ENCODE measurements at places on chromosomes 16 and 17.

- DNase-seq, result no peak
These were observed 21.2 kb downstream of the EFCAB5 start for GRCh38 chr17:29962656-29963055.

- no peak for DNase-seq
These were observed 100.8 kb downstream of the ADCY9 start for GRCh38 chr16:4015275-4016004.

DNA sequence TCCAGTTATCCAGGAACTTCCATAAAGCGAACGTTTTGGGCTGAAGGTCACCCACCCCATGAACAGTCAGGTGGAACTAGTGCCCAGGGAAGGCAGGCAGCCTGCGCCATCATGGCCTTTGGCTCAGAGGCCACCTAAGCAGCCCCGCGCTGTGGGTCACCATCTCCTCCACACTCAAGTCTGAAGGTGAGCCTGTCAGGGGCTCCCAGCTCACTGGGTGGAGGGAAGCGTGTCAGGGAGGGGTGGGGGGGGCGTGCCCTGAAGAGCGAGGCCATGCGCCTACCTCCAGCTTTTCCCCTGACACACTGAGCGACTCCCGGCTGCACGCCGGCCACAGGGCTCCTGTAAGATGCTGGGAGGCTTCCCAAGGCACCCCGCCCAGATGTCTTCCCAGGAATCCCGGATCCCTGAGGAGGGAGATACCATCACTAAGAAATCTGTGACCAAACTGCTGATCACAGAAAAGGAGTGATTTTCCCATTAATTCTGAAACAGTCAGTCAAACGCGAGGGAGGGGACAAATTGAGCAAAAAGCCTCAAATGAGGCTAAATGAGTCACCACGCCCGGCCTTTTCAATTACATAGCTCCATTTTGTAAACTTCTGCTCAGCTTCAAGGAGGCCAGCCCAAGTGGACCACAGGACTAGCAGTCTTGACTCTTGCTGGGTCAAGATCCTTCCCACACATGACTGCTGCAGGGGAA, 26.5 kb upstream of the SLC25A19 start:
- no peak for DNase-seq

DNA sequence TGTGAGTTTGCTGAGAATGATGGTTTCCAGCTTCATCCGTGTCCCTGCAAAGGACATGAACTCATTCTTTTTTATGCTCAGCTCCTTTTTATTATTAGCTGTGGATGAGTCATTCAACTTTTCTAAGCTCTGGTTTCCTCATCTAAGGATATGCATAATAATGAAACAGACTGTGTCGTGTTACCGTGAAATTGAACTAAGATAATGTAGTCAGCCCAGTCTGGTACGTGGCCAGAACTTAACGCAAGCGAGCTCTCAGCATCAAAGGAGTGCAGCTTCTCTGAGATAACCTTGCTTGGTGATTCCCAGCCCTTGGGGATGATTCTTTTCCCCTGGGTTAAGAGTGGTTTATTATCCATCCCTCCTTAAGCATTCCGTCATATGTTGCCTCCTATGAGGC, 454.3 kb upstream of the EEF2KMT start:
- DNase-seq, result peak; percentile 67

DNA sequence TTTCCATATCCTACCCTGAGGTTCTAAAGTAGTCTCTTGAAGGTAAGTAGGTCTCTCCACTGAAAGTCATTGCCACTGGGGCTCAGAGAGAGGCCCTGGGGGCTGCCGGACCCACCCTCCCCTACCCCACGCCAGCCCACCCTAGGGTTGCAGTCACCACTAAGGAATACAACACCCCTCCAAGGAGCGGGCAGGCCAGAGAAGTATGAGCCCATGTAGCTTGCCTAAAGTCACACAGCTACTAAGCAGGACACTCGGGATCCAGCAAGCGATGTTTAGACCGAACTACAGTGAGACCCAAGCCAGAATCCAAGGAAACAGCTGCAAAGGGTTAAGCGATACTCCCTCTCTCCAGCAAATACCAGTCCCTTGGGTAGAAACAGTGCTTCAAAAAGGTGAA, 27.0 kb downstream of the C16orf78 start:
- DNase-seq, result no peak

DNA sequence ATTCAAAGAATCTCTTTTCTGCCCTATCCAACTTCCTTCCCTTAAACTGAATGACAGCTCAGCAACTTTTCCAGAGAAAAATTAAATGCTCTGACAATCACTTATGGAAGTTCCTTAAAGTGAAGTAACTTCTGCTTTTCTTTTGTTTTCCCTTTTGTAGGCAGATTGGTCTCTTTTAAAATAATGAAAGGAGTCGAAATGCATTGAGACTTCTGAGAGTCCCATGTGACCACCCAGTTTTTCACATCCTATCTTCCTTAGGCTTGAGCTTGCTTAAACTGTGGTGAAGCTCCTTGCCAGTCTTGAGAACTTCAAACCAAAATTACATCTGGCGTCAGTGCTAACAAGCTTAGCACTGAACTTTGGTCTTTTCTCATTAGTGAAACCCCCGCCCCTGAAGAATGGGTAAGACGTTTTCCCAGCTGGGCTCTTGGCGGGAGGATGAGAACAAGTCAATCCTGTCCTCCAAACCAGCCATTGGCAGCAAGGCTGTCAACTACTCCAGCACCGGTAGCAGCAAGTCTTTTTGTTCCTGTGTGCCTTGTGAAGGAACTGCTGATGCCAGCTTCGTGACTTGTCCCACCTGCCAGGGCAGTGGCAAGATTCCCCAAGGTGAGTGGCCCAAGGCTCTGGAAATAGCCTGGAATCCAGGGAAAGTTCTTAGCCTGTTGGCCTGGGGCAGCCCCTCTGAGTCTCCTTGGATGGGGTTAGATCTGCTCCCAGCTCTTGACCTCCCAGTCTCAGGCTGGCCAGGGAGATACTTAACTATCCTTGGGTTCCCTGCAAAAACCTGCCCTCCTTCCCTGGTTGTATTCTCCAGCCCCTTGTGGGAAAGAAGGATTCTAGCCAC, 1.2 kb downstream of the TMEM106A start:
- peak; percentile 9 for DNase-seq

DNA sequence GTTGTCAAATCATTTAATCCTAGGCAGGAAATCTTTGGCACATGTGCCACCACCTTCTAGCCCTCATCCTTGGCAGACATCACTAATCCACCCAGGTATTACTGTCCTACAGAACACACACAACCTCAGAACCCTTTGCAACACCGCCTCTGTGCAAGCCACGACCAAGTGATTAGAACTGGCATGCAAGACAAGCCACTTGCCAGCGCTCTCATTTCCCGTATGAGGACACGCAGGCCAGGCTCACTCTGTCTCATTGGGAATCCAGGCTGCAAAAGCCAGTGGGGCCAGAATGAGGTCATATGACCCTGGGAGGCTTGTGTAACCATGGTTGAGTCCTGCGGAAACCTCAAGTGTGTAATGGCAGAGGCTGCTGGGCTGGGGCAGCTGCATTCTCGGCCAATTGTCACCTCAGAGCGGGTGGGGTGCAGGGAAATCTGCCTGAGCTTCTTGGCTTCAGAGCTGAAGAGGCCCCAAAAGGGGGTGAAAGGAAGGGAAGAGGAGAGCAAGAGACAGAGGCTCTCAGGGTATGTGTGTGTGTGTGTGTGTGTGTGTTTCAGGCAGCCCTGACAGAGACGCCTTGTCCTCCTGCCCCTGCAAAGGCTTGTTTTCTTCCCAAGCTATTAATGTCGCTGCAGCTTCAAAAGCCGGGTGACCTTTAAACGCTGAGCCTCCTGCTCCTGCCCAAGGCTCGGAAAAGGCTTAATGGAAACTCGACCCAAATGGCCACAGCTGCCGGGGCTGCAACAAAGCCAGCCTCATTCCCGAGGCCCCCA, 43.2 kb upstream of the MRPS23 start:
- peak; percentile 98 for DNase-seq

GRCh38 chr17:81093619-81094508, 58.9 kb downstream of the BAIAP2 start:
- no peak for DNase-seq

GRCh38 chr17:73644145-73645049, at the start of gene SDK2:
SDK2 (minus strand) TSS chr17:73644445; CDS start chr17:73644088, 357 bp downstream.
- peak; percentile 57 for DNase-seq

GRCh38 chr17:34739386-34739785, 160.0 kb downstream of the TMEM132E start:
- no peak for DNase-seq

GRCh38 chr16:89315791-89316581, 98.5 kb downstream of the ZNF778 start:
- no peak for DNase-seq

- no peak for DNase-seq
These were observed 30.6 kb upstream of the BRD7 start for GRCh38 chr16:50399411-50399810.

DNA sequence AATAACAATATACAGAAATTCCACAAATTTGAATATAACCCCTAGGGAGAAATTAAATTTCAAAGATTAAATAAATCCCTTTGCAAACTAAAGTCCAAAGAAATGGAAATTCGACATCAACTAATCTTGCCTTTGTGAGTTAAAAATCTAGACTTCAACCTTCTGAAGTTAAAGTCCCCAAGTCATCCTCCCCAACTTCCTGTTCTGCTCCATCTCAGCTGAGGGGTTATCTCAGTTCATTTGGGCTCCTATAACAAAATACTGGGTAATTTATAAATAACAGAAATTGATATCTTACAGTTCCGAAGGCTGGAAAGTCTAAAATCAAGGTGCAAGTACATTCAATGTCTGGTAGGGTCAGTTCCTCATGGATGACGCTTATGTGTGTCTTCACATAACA, 22.8 kb upstream of the KDM6B start:
- DNase-seq, result no peak

GRCh38 chr17:33277436-33278100, 15.5 kb downstream of the ASIC2 start:
- DNase-seq, result peak; percentile 6

Measured in tongue (tissue), 3 donors.